Activated CD4-positive, alpha-beta memory T cell treated with anti-CD3 and anti-CD28 coated beads for 36 hours (primary cell): ENCODE measurements at places on chromosomes 6 and 20.

DNA sequence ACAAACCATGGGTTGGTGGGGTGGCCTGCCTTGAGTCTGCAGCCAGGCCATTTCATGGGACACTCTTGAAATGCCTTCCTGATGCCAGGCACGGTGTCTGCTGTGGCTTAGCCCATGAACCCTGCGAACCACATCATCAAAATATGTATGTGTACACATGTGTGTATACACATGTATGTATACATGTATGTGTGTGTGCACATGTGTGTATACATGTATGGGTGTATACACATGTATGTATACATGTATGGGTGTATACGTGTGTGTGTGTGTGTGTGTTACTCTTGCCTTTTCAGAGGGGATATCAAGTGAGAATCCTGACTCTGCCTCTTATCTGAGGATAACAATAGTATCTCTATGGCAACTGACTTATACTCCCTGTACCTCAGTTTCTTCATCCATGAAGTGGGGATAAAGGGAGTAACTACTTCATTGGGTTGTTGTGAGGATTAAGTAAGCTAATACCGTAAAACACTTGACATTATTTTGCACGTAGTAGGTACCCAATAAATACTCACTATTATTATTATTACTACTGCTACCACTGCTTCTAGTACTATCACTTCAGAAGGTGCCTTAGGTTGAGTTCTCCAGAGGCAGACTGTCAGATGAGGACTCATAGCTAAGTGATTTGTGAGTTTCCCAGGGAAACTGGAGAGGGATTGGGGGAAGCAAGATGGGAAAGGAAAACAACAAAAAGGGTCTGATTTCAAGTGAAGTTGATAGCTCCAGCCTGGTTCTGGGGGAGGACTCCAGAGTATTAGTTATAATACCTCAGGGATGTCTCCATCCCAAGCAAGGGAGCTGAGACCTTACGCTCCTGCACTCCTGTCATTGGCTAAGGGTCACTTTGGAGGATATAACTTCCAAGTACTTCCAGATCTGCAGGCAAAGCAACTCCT lies 110.5 kb downstream of the VEGFA start:
- no peak for DNase-seq

DNA sequence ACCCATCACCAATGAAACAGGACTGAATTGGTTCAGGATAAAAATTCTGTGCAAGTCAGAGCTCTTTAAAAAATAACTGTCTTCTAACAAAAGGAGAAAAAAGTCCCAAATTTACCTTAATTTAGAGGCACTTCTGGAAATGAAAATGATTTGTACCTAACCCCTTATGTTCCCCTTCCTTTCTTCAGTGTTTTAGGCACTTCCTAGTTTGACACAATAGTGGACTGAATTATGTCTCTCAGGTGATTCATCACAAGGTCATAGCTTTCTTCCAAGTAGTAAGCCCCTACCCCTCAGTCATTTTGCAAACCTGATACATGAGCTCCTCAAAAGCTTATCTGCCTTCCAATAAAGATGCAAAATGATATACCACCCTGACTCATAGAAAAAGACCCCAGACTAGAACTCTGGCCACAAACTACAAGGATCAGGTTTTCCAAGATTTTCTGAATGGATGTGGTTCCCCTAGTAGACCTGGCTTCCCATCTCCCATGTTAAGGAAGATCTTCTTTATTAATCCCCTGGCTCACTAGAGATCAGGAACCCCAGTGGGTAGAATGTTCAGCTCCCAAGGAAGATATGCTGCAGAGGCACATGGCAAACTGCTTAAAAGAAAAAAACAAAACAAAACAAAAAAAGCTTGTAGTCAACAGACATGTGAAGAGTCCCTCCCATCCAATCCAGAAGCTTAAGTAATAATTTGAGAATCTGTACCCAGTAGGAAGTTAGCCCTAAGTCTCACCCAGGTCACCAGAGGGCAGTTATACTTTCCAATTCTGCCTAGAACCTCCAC lies 3.6 kb downstream of the PPP1R10 start:
- no peak for DNase-seq

DNA sequence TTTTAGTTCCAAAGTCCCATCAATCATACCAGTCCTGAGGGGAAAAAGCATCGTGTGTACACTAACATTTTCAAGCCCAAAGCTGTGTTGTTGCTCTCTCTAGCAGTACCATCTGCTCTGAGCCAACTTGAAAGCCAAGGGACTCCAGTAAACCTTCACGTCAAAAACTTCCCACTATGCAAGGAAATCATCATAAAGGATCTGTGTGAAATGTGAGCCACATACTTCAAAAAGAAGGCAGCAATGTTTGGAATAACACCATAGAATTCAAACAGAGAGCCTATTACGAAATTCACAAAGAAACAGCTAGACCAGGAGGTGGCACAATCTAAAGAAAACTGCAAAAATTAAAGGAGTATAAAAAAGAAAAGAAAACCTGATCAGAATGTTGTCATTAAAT lies 399.8 kb upstream of the EPHA7 start:
- no peak for DNase-seq

DNA sequence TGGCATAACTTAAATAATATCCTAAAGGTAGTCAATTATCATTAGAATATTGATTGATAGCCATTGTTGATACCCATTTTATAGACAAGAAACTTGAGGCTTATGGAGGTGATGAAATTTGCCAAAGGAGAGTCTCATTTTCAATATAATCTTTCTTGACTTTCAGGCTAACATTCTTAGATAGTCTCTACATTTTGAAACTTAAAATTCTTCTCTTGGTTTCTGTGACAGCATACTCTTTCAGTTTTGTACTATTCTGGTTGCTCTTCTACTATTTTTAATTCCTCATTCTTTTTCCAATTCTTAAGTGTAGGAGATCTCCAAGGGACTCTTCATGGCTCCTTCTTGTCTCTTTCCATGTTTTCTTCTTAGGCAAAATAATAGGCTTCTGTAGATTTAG lies 3.7 kb upstream of the SH3BGRL2 start:
- DNase-seq = no peak

DNA sequence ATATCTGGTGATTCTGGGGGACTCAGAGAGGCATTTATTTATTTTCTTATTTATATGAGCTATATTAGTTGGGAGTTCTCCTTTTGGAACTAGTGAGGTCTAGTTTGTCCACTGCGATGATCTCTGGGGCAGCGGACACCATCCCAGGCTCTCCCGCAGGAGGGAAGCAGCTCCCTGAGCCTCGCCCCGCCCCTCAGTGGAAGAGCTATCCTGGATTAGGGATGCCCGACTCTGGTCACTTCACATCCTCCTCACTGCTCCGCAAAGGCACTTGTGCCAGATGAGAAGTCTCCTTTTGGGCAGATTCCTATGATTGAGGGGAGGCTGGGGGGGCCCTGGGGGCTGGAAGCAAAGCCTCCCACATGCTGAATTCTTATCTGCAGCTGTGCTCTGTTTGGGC lies 3.6 kb upstream of the MAS1 start:
- DNase-seq = no peak

DNA sequence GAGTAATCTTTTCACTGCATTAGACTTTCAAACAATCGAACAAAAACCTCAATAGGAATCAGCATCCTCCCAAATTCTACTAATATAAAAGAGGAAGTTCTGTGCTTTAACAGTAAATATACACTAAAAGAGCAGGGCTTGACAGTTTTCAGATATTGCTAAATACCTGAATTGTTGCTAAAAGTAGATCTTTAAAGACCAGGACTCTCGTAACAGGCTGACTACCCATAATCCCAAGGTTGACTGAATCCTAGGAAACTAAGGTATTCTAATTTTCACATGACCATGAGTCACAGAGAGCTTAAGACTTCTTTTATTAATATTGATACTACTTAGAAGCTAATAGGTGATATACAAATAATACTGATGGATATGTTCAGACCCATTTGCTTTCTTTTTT lies 10.1 kb downstream of the CD164 start:
- no peak for DNase-seq

GRCh38 chr6:52409499-52409898 lies 10.6 kb upstream of the EFHC1 start:
- no peak for DNase-seq

DNA sequence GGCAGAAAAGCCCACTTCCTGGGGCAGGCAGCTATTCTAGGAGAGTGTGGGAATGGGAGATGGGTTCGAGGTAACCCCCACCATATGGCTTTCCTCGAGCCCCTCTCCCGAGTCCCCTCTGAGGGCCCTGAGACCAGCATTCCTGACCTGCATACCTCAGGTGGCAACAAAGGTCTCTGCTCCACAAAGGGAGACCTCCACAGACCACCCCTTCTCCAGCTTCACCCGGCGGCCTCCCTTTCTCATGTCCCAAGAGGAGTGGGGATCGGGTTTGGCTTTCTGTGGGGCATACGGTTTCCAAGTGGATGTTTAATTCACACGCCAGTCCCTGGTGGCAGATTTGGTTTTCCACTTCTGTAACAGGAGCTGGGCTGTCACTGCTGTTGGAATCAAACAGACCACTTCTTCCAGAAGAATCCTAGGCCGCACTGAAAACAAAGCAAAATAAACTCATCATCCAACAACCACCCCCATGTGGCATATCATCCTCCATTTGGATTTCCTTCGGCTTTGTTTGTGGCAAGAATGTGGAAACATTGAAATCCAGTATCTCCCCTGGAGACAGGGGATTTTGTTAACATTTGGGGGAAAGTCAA lies 83.2 kb downstream of the DLL1 start:
- DNase-seq = no peak

GRCh38 chr6:7865781-7866180 lies 44.8 kb downstream of the TXNDC5 start:
- no peak for DNase-seq

DNA sequence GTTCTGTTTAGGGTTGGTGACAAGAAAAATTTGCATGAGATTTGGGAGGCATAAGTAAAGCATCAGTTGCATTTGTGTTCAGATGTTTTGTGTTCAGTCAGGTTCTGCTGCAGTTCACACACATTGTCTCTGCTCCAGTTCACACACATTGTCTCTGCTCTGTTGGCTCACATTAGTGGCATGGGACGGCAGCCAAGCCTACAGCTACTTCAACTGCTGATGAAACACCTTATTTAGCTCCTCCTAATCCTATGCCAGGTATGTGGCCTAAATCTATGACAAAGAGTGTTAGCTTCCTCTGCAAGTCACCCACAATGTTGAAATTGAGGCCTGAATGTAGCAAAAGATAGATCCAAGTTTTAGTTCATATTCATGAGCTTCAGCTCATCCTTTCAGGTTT lies 278.1 kb upstream of the SYNCRIP start:
- no peak for DNase-seq

- DNase-seq = no peak
Observed at GRCh38 chr6:112841553-112842329, 494.6 kb downstream of the RFPL4B start.

- DNase-seq = no peak
Observed at GRCh38 chr6:122322824-122323223, 76.6 kb upstream of the HSF2 start.

DNA sequence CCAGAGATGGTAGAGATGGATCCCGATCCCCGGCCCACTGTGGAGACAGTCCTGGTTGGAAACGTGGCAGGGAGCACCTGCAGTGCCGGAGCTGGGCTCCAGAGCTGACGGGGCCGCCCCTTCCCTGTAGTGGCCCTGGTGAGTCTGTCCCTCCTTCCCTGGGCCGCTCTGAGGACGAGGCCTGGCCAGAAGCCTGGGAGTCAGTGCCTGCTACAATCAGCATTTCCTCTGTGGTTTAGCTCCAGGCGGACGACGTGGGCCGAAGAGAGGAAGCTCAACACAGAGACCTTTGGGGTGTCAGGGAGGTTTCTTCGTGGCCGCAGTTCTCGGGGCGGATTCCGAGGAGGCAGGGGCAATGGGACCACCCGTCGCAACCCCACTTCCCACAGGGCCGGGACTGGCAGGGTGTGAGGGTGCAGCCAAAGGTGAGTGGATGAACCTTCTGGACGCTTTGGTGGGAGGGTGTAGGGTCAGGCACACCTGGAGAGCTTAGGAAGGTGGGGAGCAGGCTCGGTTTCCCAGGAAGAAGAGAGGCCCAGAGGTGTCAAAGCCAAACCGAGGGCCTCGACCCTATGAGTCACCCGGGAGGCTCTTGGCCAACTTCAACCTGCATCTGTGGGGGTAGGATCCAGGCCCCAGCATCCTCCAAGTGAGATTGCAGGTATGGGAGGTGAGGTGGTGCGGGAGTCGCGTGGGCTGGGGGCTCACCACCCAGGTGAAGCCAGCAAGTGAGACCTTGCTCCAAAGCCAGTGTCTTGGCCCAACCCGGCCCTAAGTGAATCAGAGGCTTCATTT lies 9.9 kb downstream of the PSMA7 start:
- DNase-seq = no peak

GRCh38 chr6:132763269-132763668 lies 5.6 kb upstream of the VNN2 start:
- DNase-seq = peak; percentile 67
